ENCODE measurements at places on chromosomes 12 and 14.

DNA sequence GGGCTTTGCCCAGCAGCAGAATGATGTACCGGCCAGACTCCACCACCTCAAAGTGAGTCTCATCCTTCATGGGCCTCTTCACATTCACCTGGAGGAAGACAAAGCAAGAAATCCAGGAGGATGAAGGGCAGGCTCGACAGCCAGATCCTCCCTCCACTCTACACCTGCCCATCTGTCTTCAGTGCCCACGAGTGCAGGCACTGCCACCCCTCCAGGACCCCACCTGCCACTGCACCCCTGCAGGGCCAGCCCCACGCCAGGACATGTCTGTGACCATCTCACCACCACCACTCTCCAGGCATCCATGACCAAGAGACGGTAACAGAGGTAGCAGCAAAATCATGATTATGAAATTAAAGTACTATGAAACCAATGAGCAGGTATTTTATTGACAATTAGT, 84.3 kb upstream of the ANO2 start:
- no peak for DNase-seq

DNA sequence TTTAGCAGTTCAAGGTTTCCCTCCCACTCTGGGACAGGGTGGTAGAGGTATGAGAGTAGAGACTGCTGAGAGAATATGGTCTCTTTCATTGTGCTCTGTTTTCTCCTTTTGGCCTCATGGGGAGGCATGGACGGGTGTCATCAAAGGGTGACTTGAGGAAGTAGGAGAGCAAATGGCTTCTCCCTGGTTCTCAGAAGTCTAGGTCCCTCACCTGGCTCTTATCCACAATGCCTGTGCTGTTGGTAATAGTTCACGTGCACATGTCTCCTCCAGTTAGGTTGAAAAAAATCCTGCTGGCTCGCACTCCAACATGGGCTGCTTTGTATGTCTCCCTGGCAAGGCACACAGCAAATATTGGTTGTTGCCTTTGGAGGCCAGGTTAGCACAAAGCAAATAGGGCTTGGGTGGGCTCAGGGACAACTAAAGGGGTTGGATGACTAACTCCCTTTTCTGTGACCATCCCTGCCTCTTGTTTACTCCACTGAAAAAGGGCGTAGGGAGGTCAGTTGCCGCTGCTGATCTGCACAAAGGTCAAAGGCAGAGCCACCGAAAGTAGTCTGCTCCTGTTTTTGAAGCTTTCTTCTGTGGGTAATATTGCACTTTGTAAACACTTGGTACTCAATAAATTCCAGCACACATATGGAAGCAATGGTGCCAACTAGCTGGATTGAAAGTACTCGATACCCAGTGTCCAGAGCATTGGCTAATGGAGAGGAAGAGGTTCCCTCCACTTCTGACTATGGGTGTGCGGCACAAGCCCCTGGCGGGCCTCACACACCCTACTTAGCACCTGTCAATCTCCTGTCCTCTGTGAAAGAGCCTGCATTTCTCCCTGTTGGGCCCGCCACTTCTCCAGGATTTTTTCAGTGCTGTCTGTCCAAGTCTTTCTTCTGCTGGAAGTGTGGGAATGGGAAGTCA, 121.8 kb downstream of the SLC38A6 start:
- DNase-seq: no peak

DNA sequence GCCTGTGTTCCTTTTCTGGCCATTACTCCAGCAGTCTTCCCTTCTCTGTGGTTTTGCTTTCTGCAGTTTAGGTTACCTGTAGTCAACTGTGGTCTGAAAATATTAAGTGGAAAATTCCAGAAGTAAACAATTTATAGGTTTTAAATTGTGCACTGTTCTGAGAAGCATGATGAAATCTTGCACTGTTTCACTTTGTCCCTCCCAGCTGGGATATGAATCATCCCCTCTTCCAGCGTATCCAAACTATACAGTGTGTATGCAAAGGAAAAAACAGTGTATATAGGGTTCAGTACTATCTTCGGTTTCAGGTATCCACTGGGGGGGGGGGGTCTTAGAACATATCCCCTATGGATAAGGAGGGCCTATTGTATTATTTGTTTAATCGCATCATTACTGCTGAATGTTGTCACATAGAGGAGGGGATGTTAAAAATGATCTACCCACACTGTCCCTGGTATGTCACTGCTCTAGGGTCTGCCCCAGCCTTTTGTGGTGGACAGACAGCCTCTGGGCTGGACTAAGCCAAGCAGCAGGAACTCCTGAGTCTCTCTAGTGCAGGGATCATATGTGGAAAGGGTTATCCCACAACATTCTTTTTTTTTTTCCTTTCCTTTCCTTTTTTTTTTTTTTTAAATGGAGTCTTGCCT, 109.1 kb upstream of the MAX start:
- no peak for DNase-seq

DNA sequence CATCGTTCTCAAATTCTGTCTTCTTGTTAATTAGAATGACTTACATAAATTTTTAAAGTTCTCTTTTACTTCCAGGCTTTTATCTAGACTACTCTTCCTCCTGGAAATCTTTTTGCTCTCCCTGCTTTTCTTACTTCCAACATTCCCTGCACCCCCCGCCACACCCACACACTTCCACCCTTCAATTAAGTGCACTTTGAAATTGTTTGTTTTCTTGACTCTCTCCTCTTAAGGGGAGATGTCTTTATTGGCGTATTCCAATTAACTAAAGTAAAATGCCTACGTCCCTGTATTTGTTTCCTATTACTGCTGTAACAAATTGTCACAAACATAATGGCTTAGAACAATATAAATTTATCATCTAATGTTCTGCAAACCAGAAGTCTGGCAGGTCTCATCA, 125.2 kb upstream of the KRR1 start:
- DNase-seq: no peak

- DNase-seq: peak; percentile 18
Observed at GRCh38 chr12:128820723-128821432, 2.9 kb downstream of the SLC15A4 start.

DNA sequence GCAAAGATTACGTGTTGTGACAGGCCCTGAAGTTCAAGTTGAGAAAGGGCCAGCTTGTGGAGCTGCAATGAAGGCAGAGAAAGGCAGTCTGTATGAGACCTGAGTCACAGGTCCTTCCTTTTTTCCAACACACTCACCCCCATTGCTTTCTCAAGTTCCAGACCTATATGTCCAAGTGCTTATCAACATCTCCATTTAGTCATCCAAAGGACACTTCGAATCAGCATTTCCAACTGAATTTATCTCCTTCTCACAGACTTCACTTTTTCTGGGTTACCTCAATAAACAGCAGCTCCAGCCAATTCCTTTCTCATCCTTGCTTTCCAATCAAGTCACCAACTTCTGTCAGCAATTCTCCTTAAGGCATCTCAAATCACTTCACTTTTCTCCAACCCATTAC, 56.4 kb upstream of the KIF21A start:
- DNase-seq: no peak

GRCh38 chr14:74547331-74547927, 53.9 kb downstream of the ISCA2 start:
- no peak for DNase-seq

DNA sequence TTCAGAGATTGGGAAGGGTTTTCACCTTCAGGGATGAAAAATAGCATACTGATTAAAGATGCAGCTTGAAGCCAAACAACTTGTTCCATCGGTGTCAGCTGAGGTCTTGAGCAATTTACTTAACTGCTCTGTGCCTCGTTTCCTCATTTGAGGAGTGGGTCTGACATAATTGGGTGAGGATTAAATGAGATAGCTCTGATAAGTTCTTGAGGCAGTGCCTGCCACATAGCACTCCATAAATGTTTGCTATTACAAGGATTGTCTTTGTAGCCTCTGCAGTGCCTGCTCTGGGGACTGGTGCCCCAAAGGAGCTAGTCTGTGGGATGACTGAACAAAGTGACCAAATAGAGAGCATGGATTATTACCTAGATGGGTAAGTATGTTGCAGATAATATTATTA, 50.6 kb downstream of the ATP23 start:
- no peak for DNase-seq

DNA sequence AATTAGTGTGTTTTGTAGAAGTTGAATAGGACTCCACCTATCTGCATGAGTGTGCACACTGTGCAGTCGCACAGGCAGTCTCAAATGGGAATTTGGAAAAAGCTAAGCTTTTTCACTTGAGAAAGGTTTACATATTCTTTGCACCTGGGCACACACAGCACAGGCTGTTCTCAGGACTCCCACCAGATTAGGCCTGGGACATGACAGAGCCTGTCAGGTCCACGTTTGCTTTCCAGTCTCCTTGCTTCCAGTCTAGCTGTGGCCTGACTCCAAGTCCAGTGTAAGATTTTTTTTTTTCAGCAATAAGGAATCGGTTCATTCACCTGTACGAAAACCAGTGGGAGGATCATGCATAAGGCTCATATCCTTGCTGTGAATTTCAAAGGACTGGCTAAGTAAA, 181.3 kb downstream of the ZFP36L1 start:
- DNase-seq: no peak

DNA sequence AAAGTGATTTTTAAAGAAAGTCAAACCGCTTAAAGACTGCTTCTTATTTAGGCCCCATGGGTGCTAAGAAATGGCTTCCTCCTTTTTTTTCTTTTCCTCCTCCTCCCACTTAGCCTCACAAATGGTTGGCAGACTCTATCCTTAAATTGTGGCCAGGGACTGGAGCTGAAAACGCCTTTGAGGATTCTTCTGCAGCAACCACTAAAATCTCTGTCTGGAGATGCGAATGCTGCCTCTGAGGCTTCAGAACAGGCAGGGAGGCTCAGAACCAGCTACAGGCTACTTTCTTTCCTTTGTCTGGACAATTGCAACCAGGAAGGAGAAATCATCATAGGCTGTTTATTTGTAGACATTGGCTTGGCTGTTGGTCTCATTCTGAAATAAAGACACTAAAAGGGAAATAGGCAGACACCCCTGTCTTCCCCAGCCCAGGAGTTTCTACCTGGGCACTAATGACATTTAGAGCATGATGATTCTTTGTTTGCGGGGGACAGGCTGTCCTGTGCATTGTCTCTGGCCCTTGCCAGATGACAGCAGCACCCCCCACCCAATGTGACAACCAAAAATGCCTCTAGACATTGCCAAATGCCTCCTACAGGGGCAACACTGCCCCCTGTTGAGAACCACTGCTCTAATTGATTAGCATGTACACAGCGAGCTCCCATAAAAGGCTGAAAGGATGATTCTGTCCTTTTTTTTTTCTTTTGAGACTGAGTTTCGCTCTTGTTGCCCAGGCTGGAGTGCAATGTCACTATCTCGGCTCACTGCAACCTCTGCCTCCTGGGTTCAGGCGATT, 50.3 kb downstream of the MAP1LC3B2 start:
- no peak for DNase-seq

DNA sequence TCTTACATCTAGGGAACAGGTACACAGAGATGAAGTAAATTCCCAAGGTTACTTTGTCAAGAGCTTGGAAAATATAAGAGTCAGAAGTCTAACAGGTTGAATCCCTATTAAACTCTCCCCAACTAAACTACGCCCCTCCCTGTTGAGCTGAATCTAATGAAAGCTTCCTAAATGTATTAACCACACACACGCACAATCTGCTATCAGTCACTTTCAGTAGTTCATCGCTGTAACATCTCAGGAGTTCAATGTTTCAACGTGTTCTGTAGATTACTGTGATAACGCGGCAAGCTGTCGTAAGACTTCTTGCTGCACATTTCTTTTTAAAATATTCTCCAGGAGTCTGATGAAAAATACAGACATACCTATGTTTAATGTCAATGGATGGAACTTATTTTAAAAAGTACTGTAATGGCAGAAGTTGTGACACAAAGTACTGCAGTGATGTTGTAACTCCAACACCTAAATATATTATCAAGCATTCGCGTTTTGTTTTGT, 612 bp upstream of the SLC25A3 start:
- peak; percentile 62 for DNase-seq

- DNase-seq: no peak
Observed at GRCh38 chr14:23376482-23377197, at the start of gene CMTM5. TSS of gene CMTM5 (plus strand) at chr14:23377046. CDS start at chr14:23377252, 206 bp downstream.

DNA sequence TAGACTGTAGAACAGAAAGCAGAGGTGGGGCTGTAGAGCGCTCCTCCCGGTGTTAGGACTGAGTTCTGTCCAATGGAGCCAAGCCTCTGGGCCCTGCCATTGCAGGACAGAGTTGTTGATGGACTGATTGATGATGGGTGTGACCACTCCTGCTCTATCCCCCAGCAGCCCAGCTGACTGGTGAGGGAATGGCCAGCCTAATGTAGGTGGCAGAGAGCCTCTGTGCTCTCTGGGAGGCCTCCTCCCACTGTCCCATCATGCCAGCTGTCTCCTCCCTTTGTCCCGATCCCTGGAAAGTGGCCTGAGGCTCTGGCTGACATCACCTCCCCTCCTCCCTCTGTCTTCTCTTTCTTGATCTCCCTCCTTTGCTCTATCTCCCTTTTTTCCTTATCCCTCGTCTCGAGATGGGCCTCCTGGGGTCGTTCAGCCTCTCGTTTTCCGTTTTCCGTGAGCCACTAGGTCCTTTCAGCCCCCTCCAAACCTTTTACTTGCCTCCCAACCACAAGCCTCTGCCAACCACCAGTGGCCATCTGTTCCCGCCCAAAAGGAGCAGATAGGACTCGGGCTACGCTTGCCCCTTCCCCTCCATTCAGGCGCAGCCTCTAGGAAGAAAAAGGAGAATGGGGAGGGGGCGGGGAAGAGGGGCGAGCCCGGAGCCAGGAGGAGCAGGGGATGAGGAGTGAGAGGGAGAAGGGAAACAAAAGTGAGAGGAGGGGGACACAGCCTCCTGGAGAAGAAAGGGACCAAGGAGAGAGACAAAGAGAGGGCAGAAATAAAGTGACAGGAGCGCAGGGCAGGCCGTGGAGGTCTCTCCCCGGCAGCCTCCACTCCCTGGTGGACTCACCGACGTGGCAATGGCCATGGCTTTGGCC, 572 bp downstream of the EFS start:
- DNase-seq: peak; percentile 49

DNA sequence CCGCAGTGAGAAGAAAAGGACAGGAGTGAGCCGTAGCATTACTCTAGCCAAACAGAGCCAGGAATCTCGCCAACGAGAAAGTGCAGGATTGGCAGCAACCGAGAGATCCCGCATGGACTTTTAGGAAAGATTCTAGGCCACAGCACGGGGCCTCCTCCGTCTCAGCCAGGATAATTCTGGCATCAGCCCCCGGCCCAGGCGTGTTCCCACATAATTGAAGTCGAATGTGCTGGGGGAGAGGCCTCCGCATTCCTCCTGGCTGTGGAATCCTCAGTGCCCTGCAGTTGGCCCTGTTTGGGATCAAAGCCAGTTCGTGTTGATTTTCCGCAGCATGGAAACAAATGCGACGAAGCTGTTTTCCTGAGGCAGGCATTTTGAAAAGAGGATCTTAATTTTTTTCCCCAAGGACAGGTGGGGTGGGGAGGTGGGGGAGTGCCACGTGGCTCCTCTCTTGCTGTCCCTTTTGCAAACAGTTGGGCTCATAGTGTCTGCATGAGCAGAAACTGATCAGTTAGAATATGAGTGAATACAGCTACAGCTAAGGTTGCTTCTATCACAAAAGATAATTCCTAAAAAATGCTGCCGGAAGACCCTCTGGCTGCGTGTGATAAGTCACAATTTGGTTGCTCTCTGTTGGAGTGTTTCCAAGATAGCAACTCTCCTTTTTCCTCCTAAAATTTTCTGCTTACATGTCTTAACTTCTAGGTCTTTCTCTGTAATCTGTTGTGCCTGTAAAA, 37.3 kb upstream of the ATXN2 start:
- no peak for DNase-seq

- DNase-seq: no peak
Observed at GRCh38 chr12:119936705-119937311, 52.2 kb upstream of the BICDL1 start.
